KBM-7 (cell line): ENCODE measurements at places on chromosomes 7 and 10.

GRCh38 chr10:128463991-128464760 is 338.0 kb upstream of the MKI67 start:
- DNase-seq: peak; percentile 5

DNA sequence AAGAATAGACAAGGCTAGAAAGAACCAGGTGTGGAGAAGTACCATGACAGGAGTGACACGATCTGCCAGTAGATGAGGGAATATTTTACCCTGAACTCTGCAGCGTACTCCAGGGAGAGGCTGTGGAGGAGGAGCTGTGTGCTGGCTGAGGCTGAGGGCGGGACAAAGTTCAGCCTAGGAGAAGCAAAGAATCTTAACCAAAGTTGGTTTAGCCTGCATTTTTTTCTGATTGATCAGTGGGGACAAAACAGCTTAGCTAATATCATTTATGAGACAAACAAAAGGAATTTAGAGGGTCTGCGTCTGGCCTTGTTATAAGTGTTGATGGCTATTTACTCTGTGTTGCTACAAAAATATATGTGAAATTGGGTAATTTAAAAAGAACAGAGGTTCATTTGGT is 5.2 kb upstream of the NPSR1 start:
- no peak for DNase-seq

- no peak for DNase-seq
Observed at GRCh38 chr10:51783941-51784340, 84.5 kb upstream of the CSTF2T start.

GRCh38 chr10:33986515-33986914 is 652.0 kb upstream of the NRP1 start:
- DNase-seq: no peak

DNA sequence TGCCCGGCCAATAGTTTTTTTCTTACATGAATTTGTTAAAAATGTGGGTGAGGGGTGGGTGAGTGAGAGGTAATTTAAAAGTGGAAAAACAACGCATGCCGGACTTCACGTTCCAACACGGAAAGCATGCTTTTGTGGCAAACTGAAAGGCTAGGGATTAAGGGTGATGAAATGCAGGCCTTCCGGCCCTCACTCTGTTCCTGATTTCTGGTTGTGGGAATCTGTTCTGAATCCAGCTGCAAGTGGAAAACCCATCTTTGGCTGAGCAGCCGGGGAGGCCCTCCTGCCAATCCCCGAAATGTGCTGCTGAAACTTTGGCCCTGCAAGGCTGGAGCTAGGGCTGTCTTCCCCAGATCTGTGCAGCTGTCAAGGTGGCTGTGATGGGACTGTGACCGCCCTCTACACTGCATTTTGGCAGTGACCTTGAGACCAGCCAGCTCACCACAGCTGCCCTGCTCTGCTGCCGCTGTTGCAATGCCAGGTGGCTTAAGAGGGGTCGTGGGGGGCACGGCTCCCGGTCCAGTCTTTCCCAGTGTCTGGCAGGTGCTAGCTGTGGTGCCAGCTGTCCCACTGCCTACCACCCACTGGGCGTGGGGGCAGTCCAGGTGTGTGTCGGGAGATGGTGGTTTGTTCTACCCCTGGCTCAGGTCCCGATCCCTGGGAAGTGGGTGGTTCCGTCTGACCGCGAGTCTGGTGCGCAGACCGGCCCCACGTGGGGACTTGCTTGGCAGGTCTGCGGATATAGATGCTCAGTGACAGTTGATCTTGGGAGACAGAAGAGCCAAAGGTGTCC is 39.0 kb downstream of the TET1 start:
- DNase-seq: no peak

GRCh38 chr7:29873644-29874294 is 67.5 kb downstream of the WIPF3 start:
- DNase-seq: no peak

DNA sequence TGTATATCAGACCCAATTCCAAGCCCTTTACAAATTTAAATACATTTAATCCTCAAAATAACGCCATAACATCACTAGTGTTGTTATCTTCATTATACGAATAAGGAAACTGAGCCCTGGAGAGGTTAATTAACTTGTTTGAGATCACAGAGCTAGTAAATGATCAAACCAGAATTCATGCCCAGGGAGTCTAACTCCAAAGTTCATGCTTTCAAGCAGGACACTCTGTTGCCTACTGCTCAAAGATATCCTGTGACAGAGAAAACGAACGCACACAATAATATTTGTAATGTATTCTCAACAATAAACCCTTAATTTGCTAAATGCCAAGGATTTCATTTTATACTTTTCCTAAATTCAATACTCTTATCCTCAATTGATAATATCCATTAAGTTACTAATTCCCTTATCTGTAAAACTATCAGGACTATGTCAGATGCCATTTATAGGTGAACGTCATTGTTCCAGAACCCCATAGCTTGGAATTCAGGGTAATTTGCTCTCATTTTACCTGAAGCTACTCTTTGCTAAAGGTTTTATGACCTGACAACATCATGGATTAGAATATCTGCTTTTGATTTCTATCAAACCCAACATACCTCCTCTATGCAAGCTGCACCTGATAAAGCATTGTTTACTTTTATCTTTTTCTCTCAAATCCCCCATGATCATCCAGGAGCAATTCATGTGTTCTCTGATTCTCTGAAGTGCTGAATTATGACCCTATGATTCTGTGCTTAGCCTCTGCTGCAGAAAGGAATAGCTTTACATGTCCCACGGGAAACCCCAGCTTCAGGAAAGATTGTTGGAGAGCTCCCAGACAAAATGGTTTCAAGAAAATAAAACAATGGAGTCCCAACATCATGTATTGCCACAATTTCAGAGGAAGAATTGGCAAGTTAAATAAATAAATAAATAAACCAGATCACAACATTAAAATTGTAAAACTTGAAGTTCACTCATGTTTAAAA is 150.2 kb upstream of the CDK1 start:
- no peak for DNase-seq

DNA sequence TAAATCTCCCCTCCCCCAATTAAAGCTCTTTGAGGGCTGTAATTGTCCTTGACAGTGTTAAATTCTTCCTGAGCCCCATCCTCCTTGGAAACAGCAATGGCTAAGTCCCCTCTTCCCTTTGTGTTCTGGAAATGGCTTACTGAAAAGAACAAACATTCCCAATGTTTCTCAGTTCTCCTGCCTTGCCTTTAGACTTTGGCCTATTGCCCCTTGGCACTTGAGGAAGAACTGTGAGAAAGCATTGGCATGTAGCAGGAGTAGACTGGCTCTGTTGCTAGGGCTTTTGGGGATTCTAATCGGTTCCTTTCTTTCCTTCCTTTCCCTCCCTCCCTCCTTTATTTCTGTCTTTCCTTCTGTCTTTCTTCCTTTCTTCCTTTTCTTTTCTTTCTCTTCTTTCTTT is 463.3 kb upstream of the PODXL start:
- DNase-seq: no peak

DNA sequence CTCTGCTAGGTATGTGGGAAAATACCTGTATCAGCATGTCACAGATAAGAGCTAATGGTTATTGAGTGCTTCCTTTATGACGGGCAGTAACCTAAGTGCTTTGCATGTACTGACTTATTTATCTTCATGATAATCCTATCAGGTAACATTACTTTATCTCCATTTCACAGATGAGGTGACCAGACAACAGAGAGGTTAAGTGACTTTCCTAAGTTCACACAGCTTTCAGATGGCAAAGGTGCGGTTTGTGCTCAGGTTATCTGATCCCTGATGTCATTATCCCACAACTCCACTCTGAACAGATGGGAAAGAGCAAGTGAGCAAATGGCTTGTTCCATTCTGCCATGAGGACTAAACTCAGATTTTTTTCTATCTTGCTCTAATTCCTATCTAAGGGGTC is 217.0 kb upstream of the PODXL start:
- no peak for DNase-seq

GRCh38 chr7:102291056-102291915 is 4.6 kb downstream of the SH2B2 start:
- DNase-seq: no peak

GRCh38 chr7:148291799-148292198 is 298.8 kb upstream of the C7orf33 start:
- DNase-seq: no peak

DNA sequence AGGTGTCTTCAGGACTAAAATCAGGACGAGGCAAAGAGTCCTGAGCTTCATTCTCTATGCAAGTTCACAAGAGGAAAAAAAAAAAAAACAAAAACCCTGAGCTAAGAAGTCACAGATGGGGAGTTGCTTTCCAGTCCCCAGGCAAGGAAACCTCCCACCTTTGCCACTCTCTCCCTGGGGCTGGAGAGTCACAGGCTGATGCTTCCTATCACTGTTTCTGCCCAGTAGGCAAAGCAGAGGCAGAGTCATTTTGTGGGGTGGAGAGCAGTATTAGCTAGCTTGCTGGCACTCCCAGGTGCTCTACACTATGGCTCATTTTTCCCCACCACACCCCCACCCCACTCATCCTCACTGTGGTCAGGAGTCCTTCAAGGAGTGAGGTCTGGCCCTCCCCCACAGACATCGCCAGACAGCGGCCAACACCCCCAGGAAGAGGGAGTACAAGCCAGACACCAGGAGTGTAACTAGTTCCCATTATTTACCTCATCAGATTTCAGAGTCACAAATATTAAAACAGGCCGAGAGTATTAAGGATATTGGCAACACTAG is 34.6 kb upstream of the UNC5B start:
- DNase-seq: no peak

DNA sequence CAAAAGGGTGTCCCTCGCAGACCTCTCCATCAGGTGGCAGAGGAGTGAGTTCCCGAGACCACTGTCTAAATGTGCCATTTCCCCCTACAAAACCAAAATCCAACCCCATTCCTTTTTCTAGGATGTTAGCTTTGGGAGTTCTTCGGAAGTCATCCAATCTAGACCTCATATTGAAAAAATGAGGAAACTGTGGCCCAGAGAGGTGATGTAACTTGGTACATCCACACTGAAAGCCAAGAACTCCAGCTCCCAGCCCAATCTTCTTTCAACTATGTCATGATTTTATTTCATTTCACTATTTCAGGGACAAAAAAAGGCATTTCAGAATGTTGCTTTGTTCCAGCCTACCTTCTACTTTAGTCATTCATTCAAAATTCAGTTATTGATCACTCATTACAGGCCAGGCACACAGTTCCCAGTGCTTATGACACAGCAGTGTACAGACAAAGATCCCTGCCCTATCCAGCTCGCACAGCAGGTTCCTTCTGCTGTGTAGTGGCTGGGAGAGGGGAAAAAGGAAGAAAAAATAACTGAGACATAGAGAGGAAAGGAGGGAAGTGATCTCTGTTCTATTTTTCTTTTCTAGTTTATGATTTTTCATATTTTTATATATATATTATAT is 35.8 kb downstream of the SCRN1 start:
- DNase-seq: no peak

DNA sequence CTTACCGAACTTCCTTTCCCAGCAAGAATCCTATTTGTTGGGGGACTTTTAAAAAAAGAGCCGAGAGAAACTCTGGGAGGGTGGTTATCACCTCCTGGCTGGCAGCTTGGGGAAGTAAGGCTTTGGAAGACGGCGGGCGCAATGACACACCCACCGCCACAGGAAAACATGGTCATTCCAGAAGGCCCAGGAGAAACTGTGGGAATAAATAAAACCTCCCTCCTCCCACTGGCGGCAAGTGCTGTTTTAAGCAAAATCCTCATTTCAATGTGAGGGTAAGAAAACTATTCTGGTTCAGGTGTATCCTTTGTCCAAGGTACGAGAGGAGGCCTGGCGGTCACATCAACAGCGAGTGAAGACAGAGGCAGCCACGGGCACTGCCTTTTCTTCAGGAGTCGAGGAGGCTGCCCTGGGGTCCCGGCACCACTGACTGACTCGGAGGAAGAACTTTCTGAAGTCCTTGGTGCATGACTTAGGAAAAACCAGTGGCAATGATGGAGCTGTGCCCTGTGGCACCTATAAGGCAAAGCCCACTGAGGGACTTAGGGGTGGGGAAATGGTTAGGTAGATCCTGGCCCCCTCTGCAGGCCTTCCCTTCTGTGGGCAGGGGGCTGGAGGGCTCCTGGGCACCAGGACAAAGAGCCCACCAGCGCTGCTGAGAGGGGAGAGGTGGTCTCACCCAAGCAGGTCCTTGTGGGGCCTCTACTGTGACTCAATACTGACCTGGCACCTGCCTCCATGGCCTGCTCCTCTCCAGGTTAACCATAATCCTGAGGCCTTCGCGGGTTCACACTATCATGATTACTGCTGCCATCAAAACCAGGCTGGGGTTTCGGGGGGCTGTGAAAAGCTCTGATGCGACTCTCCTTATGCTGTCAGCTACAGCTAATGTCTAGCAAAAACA is 21.4 kb downstream of the DNAJB12 start:
- DNase-seq: no peak

DNA sequence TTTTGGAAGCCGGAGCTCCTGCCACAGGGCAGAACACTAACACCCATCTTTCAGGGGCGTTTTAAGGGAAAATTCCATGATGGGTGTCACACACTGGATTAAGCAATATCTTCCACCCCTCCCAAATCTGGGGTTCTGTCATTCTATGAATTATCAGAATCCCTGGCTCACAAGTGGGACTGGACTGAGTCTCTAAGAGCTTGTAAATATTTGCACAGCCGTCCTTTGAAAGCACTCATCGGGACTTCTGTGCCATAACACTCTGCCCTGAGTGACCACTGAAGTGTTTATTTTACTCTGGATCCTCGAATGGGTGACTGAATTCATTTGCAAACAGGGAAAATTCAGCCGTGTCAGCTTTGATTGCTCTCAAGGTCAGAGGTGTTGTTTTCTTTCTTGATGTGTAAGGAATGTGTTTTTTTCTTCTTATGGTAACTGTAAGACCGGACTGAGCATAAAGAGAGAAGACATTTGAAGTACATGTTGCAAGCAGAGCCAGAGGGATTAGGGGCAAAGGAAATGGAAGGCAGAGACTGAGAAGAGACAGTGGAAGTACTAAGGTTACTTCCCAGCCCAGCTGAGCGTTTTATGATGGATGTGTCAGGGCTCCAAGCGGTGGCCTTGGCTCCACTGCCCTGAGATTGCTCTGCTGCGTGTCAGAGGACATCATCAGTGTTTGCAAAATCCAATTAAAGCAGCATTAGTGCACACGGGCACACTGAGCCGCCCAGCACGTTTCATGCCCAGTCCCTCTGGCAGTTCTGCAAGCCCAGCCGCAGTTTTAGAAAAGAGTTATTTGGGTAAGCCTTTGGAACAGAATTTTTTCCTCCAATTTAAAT is 17.7 kb upstream of the GTPBP4 start:
- DNase-seq: no peak

- peak; percentile 66 for DNase-seq
Observed at GRCh38 chr10:102596506-102596971, 47.7 kb upstream of the TRIM8 start.
